Naive thymus-derived CD4-positive, alpha-beta T cell (primary cell): ENCODE measurements at places on chromosomes 11 and 22. TPM values are rescaled to one million over a fixed set of nuclear protein-coding genes. Genes with fewer than 3 reads are reported as not detected.

DNA sequence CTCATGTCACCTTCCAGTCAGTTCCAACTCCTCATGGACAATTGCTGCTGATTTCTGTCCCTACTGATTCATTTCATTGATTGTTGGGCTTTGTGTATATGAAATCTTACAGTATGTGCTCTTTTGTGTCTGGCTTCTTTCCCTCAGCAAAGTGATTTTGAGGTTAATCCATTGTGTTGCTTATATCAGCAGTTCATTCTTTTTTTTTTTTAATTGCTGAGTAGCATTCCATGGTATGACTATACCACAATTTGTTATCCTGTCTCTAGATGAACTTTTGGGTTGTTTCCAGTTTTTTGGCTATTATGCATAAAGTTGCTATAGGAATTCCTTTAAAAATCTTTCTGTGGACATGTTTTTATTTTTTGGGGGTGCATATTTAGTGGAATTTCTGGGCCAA lies 59.9 kb downstream of the NXPE1 start:
- no peak for DNase-seq
- H3K4me1 ChIP-seq, result no peaks in the 10 kb centered on the region
- H3K36me3 ChIP-seq, result no peaks in the 10 kb centered on the region
- no peaks in the 10 kb centered on the region for H3K27me3 ChIP-seq
- no peak overlapping the region for H3K27ac ChIP-seq

- H3K4me1 ChIP-seq, result no peaks in the 10 kb centered on the region
- H3K36me3 ChIP-seq, result no peaks in the 10 kb centered on the region
- DNase-seq, result no peak
- no peak overlapping the region for H3K4me3 ChIP-seq
- H3K27me3 ChIP-seq, result peaks cover 3% of the 10 kb centered on the region
These were observed 9.6 kb downstream of the C11orf96 start for GRCh38 chr11:43952020-43952400.

The ZNF280A gene
- total RNA-seq, result not detected

GRCh38 chr11:73306977-73307322 lies 1.1 kb upstream of the ARHGEF17 start:
- no peaks in the 10 kb centered on the region for H3K27me3 ChIP-seq
- H3K27ac ChIP-seq, result no peak overlapping the region
- H3K36me3 ChIP-seq, result no peaks in the 10 kb centered on the region
- DNase-seq, result no peak
- H3K4me1 ChIP-seq, result peaks cover 5% of the 10 kb centered on the region

The GAL3ST1 gene
- total RNA-seq, result 4.0 TPM

DNA sequence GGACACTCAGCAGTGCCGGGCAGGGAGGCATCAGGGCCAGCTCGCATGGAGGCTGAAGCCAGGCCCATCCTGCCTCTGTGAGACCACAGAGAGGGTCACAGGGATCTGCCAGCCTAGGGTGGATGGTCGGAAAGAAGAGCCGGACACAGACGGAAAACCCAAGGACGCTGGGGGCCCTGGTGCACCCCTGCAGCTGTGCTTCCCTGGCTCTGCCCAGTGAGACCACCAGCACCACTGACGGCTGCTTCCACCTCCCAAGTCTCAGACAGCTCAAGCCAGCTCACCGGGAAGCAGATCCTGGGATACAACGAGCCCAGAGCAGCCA lies 42.2 kb downstream of the SHISAL1 start:
- DNase-seq, result no peak
- H3K36me3 ChIP-seq, result no peaks in the 10 kb centered on the region
- H3K4me3 ChIP-seq, result no peak overlapping the region
- no peak overlapping the region for H3K27ac ChIP-seq
- no peaks in the 10 kb centered on the region for H3K27me3 ChIP-seq

The BLID gene
- not detected for total RNA-seq

DNA sequence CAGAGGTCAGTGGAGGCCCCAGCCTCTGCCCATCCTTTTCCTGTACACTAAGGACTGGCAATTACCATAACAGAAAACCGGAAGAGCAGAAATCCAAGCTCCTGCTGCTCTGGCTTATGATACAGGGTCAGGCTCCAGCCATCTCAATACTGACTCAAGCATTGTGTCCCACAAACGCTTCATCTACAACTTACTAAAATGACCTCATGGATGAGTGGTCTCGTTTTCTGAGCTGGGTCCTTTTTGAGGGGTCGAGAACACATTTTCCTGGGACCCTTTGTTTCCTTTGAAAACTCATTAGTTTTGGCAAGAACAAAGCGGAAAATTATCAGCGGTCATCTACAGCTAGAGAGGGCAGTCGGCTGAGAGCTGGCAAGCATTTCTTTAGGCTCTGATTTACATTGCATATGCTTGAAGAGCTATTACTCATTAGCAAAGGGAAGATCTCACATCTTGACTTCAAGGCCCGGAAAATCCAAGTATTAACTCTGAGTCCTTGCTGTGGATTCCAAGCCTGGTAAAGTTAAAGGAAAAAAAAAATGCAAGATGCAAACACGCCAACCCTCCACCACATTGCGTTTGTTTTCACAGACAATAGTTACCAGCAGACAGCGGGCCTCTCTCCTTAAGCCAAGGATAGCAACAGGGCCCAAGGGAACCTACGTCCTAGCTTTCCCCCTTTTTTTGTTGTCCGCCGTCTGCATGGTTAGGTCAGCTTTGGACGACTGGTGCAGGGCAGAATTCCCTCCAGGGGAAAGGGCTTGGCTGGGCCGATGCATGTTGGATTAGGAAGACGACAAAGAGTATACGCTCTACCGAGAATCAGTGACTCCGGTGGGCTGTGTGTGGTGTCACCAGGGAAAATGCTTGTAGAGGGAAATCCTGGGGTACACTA lies 1.8 kb downstream of the TESMIN start:
- no peaks in the 10 kb centered on the region for H3K27me3 ChIP-seq
- H3K27ac ChIP-seq, result no peak overlapping the region
- H3K4me1 ChIP-seq, result no peaks in the 10 kb centered on the region
- DNase-seq, result no peak

DNA sequence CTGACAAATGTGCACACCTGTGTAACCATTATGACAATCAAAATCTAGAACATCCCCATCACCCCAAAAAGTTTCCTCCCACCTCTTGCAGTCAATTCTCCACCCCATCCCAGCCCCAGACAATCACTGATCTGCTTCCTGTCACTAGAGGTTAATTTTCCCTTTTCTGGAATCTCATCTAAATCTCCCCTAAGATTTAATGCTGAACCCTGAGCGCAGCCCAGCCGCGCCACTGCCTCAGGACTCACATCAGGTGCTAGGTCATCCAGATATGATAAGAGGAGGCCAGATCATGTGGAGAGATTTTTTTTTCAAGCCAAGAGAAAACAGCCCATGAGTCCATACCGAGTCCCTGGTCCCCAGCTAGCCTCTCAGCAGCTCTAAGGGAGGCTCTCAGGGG lies 4.3 kb upstream of the TMPRSS13 start:
- no peaks in the 10 kb centered on the region for H3K27me3 ChIP-seq
- H3K4me1 ChIP-seq, result peaks cover 32% of the 10 kb centered on the region
- DNase-seq, result no peak
- no peak overlapping the region for H3K27ac ChIP-seq
- no peak overlapping the region for H3K4me3 ChIP-seq

DNA sequence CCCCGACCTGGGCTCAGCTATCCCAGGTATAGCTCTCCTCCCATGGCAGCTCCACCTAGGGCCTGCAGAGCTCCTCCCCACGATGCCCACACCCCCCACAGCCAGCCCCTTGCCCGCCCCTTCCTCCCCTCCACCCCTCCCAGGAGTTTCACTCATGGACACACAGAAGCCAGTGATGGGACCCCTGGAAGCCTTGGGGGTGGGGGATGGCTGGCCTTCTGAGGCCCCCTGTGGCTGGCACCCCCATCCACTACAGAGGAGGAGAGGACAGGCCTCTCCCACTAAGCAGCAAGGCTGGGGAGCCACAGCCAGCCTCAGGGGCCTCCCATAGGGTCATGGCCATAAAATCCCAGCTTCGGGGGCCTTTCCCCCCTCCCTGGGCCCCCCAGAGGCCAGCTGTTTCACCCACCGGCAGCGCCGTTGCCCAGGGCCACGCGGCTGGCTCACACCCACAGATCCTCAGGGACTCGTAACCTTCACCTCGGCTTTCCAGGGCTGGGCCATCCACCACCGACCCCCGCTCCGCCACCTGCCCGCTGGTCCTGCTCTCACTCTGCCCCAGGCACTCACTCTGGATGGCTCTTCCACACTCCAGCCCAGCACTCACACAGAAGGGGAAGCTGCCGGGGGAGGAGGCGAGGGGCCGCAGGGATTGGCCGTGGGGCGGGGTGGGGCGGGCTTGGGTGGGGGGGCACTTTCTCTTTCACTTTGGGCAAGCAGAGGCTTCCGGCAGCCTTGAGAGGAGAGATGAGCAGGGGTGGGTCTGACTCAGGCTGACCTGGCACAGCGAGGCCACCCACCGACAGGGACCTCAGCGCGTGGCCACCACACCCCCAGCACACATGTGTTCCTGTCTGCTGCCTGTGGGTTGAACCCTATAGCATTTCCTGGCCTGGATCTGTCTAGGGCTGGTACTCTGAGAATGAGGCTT lies 2.2 kb downstream of the SLC25A22 start:
- H3K27ac ChIP-seq, result peak overlapping the region; percentile 93
- H3K27me3 ChIP-seq, result no peaks in the 10 kb centered on the region
- DNase-seq, result peak; percentile 72

DNA sequence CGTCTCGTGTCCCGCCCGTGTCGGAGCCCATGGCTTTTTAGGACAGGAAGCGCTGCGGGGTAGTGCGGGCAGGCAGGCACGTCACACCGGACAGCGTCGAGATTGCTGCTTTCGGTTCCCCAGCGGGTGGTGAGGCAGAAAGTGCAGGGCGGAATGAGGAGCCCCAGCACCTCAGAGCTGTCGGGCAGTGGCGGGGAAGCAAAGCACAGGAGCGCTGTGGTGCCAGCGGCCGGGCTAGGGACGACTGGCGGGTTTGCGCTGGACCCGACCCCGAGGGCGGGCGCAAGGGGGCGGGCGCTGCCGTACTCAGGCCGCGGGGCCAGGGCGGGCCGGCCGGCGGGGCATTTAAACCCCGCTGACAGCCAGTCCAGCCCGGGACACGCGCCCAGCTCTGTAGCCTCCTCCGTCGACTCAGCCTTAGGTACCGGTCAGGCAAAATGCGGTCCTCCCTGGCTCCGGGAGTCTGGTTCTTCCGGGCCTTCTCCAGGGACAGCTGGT lies at the start of gene SLC37A2:
TSS of gene SLC37A2 (plus strand) at position 375 of the 498 bp plus-strand sequence. CDS start at position 438, 63 bp downstream.
- DNase-seq, result peak; percentile 55
- no peaks in the 10 kb centered on the region for H3K27me3 ChIP-seq
- peak within 1 kb of the TSS; percentile 58 for H3K4me3 ChIP-seq
- no peaks in the 10 kb centered on the region for H3K36me3 ChIP-seq

GRCh38 chr22:50045211-50046018 lies 12.7 kb downstream of the TTLL8 start:
- H3K4me3 ChIP-seq, result no peak overlapping the region
- H3K4me1 ChIP-seq, result no peaks in the 10 kb centered on the region
- no peaks in the 10 kb centered on the region for H3K27me3 ChIP-seq
- DNase-seq, result no peak

- H3K4me1 ChIP-seq, result no peaks in the 10 kb centered on the region
- no peak overlapping the region for H3K4me3 ChIP-seq
- H3K36me3 ChIP-seq, result no peaks in the 10 kb centered on the region
- H3K27ac ChIP-seq, result no peak overlapping the region
- DNase-seq, result no peak
These were observed 16.2 kb upstream of the CWF19L2 start for GRCh38 chr11:107473792-107474191.

The RCOR2 gene
- not detected for total RNA-seq

- no peak overlapping the region for H3K27ac ChIP-seq
- H3K27me3 ChIP-seq, result no peaks in the 10 kb centered on the region
- no peaks in the 10 kb centered on the region for H3K36me3 ChIP-seq
These were observed 14.1 kb upstream of the CBX7 start for GRCh38 chr22:39166547-39166946.

The KDM4E gene
- total RNA-seq, result not detected

DNA sequence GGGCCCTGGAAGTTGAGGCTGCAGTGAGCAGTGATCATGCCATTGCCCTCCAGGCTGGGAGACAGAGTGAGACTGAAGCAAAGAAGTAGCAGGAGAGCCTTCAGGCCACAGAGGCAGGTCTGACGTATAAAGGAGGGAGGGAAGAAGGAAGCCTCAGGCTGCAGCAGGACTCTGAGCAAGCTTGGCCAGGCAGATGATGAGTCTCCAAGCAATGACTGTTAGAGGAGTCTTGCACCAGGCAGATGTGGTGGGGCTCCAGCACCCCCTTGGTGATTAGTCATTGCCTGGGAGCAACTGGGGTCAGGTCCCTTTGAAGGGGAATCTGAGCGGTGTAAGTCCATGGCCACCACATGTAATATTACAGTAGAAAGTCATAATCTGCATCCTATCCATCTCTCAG lies 36.6 kb upstream of the NFAM1 start:
- no peaks in the 10 kb centered on the region for H3K27me3 ChIP-seq
- H3K27ac ChIP-seq, result no peak overlapping the region
- no peak overlapping the region for H3K4me3 ChIP-seq
- no peaks in the 10 kb centered on the region for H3K36me3 ChIP-seq

GRCh38 chr22:20550057-20550817 lies 42.8 kb downstream of the MED15 start:
- peaks cover 82% of the 10 kb centered on the region for H3K4me1 ChIP-seq
- H3K36me3 ChIP-seq, result peaks cover 34% of the 10 kb centered on the region
- peak overlapping the region; percentile 69 for H3K27ac ChIP-seq
- H3K4me3 ChIP-seq, result peak overlapping the region; percentile 61
- no peaks in the 10 kb centered on the region for H3K27me3 ChIP-seq

- no peak for DNase-seq
- H3K27ac ChIP-seq, result no peak overlapping the region
- no peaks in the 10 kb centered on the region for H3K27me3 ChIP-seq
- H3K4me3 ChIP-seq, result no peak overlapping the region
These were observed 4.9 kb downstream of the GNG3 start for GRCh38 chr11:62712276-62712812.

DNA sequence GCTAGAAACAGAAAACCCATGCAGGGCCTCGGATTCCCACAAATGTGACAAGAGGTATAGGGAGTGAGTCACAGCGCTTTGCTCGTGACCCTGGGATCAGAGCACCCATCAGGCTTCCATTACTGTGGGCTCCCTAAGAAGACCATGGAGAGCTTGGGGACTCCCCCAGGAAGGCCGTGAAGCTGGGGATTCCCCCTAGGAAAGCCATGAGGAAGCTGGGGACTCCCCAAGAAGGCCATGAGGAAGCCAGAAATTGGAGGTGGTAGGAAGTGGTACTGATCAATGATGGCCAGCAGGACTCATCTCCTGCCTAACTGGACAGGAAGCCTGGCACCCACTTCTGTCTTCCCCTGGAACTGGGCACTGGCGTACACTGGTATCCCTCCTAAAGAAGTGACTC lies 10.1 kb upstream of the DCPS start:
- no peak overlapping the region for H3K4me3 ChIP-seq
- no peak overlapping the region for H3K27ac ChIP-seq
- DNase-seq, result no peak
- peaks cover 50% of the 10 kb centered on the region for H3K36me3 ChIP-seq
- no peaks in the 10 kb centered on the region for H3K4me1 ChIP-seq

The VSIG10L2 gene
- not detected in 2 replicates for total RNA-seq
